ENCODE measurements at places on chromosomes 1 and 21.

DNA sequence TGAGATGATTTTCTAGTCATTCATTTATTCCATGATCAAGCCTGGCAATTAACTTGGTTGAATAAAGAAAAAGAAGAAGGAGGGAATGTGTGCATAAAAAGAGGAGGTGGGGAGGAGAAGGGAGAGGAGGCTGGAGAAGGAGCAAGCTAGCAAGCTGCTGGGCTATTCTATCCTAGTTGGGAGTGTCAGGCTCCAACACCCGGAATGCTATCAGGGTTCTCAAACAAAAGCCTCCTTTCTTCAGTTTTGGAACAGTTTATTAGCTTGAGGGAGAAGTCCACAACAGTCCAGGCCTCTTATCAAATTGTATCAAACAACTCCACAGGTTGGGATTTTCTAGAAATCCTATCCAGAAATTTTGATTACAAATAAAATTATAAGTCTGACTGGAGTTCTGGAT lies 80.0 kb downstream of the BCAR3 start:
- DNase-seq = no peak

GRCh38 chr1:25807480-25808390 lies 7.7 kb downstream of the SELENON start:
- DNase-seq = no peak

DNA sequence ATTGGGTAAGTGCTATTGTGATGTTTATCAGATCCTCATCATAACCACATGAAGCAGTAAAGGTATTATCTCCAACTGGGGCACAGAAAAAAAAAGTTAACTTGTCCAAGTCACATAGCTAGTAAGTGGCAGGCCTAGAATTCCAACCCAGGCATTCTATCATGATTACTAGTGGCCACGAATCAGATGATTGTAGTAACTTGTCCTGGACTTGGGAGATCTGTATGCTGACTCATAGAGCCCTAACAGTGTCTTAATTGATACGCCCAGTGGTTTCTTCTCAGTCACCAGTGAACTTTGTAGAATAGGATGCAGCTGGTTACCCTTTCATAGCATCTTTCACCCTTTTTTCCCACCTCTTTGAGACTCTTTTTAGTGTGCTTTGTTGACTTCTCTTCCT lies 91.1 kb upstream of the UBE2U start:
- DNase-seq = no peak

DNA sequence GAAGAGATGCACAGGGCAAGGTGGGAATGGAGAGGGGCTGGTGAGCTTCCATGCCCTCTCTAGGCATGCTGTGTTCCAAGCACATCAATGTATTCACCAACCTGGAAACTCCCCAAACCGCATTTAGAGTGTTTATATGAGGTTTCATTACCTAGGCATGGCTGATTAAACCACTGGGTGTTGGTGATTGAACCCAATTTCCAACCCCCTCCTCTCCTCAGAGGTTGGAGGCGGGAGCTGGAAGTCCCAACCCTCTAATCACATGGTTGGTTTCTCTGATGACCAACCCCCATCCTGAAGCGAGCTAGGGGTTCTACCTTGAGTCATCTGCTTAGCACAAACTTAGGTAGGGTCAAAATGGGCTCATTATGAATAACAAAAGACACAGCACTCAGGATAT lies 3.0 kb upstream of the PPIE start:
- DNase-seq = no peak

DNA sequence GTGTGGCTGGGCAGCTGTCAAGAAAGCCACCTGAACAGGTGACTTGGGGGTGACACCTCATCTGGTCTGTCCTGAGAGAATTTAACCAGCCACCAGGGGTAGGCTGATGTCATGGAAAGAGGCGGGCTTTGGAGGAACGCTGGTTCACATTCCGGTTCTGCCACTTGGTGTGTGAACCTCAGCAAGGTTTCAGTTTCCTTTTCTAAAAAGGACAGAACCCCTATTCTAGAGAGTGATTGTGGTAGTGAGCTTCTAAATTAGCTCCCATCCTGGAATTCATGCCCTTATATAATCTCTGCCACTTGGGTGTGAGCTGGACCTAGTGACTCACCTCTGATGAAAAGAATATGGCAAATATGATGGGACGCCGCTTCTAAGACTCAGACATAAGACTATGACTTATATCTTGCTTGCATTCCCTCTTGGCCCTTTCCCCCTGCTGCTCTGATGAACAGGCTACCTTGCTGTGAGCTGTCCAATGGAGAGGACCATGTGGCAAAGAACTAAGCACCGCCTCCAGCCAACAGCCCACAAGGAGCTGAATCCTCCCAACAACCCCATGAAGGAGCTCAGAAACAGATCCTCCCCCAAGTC lies 332.1 kb downstream of the RRAGC start:
- no peak for DNase-seq

GRCh38 chr1:82395440-82395839 lies 594.7 kb downstream of the ADGRL2 start:
- DNase-seq = no peak

GRCh38 chr1:65339866-65340468 lies 30.6 kb downstream of the DNAJC6 start:
- no peak for DNase-seq

GRCh38 chr1:234601301-234602017 lies 8.5 kb downstream of the IRF2BP2 start:
- no peak for DNase-seq

- no peak for DNase-seq
Observed at GRCh38 chr1:18440385-18441226, 40.1 kb upstream of the KLHDC7A start.

- DNase-seq = no peak
Observed at GRCh38 chr1:11407301-11407994, 71.5 kb upstream of the DISP3 start.
